ENCODE measurements at places on chromosomes 5 and 9.

GRCh38 chr5:54589786-54590185 is 72.2 kb downstream of the SNX18 start:
- no peak for DNase-seq

DNA sequence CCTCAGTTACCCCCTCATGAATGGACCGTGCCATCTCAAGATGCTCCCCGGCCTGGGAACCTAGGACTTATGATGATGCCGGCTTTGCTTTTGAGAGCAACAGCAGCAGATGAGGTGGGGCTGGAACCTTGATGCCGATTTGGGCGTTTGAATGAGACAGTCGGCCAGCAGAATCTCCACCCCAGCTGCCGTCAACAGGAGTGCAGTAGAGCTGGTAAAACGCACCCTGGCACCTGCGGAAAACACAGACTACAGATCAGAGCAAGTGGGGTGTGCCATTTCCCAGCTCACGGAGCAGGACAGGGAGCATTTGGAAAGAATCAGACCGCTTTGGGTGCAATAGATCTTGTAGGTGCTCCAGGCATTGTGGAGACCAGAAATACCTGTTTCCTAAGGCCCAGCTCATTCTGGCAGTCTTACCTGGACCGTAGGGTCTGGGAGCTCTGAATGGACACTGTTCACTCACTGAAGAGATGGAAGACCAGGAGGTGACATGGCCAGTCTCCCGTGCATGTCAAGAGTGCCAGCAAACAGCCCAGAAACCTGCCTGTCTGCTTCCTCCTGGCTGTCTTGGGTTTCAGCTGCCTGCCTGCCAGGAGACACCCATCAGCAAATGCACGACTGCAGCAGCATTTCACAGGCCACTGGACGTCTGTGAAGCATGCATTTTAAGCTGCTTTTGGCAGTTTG is 317.7 kb upstream of the IRX4 start:
- no peak for DNase-seq

GRCh38 chr9:23587433-23587832 is 238.6 kb downstream of the ELAVL2 start:
- no peak for DNase-seq

DNA sequence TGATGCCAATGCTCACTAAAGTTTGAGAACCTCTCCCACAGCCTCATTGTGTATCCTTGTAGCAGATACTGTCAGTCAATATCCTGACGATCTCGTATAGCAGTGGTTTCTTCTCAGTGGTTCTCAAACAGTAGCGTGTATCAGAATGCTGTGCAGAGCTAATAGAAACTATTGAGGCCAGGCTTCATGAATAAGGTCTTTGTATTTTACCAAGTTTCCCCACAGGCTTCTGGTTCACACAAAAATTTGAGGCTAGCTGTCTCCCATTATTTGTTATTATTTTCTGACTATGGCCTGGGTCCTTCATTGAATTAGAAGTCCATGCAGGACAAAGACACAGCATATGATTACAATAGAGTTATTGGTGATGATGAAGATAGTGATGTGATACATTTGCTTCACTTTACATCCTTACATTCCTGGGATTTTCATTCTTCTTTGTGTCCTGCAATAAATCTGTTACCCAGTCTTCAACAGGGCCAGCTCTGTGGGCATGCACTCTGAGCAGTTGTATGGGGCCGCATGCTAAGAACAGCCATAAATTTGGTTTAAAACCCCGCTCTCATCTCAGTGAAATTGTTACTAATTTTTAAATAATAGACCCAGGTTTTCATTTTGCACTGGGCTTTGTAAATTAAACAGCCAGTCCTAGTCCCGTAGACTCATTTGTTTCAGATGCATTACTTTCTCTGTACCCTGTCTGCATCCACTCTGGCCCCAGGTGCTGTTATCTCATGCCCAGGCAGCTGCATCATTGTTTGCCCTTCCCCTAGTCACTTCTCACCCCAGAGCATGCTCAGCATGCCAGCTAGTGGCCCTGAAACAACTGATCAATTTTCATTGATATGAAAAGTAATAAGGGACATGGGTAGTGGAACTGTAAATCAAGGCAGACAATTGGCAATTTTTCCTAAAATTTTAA is 199.9 kb upstream of the PIK3R1 start:
- DNase-seq: no peak

DNA sequence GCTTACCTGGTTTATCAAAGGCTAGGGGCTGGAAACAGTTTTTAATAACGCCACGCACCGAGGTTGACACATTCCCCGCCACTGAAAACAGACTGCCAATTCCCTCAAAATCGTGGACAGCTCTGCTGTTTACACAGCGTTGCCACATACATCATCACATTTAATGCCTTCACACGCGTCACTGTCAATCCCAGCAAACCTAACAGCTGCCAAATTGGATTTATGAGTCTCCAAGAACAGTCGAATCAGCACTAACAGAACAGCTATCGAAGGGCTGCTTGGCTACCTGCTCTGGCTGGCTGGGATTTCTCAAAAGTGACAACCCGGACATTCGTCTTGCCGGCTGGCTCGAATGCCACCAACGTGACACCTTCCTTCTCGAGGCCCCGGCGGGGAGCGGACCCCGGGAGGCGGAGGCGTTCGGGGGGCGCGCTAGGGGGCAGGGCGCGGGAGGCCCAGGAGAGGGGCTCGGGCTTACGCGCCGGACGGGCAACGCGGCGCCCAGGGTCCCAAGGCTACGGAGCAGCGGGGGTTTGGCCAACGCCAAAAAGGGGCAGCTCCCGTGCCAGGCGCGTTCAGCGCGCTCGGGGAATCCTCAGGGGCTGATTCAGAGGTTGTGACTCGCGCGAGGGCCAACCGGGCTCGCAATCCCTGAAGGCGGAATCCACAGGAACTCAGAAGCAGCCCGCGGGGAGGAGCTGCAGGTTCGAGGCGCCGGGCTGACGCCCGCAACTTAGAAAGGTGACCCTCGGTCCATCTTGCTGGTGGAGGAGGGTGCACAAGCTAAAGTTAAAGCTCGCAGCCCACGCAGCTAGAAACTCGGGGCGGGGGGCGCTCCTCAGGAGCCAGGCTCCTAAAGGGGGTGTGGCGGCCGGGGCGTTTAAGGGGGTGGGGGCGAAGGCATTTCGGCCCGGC is 1.2 kb downstream of the CDC14B start:
- no peak for DNase-seq

DNA sequence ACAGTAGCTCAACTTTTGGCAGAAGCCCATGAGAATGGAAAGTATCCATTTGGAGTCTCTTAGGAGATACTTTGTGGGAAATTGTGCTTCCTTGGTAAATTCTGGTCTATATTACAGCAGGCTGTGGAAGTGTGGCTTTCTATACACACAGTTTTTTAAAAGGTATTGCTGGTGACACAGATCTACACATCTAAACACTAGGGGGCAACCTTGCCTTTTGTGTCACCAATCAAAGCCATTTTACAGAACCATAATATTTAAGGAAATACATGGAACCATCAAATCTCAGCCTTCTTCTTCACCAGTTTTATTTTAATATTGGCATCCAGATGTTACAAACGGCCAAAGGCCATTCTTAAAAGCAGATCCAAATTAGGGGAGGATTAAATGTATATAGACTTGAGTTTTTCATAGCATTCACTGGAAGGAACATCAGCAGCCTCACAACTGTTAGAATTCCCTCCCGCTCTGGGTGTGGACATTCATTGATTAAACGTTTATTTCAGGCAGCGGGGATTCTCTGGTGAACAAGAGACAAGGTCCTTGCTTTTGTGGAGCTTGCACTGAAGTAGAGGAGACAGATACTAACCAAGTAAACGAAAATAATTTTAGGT is 132.4 kb upstream of the EPB41L4A start:
- peak; percentile 15 for DNase-seq

All from CD4-positive, alpha-beta T cell treated with Interferon gamma for 1 hour (primary cell).